Suppressor macrophage treated with lipopolysaccharide for 1 hour (primary cell): ENCODE measurements at places on chromosomes 1 and 21.

DNA sequence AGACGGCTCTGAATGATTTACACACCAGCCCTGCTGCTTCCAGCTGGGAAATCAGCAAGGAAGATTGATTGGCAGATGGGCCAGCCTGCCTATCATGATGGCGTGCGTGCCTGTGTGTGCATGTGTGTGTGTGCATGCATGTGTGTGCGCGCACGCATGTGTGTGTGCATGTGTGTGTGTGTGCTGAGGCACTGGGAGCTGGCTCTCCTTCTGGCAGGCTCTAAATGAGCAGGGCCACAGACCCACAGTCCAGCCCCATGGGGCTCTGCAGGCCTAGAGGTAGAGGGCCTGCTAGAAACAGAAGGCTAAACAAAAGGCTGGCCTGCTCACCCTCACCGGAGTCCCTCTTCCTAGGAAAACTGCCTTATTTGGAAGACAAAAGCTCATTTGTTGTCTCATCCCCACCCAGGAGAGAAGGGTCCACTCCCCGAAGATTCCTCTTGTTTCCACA, 6.0 kb downstream of the KLHDC8A start:
- DNase-seq, result no peak

DNA sequence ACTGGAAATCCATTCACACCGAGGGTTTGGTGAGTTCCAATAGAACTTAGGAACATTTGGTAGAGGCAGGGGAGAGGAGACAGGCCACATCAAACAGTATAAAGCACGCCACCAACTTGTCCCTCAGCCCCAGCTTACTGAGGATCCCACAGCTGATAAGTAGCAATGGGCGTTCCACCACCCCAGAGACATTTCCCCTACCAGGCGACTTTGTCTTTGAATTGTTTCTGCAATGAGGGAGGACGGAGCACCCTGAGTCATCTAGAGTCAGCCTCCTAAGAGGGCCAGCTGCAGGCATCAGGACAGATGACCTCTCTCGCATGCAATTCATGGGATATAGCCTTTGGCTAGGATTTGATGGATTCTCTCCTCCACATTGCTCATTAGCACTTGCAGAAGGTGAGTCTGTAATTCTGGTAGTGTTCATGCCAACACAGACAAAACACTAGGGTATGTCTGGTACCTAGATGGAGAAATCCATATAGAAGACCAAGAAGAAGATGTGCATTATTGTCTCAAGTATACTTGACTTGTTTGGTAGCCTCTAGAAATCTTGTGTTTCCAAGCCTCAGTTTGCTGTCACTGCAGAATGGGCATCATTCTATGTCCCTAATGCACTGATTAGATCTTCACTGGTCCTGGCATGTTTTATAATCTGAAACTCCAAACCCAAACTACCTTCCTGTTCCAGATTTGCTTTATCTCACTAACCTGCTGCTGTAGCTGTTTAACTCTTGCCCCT, 69.0 kb downstream of the RRAGC start:
- DNase-seq, result no peak

GRCh38 chr1:97139512-97139911, 417.9 kb downstream of the PTBP2 start:
- no peak for DNase-seq

GRCh38 chr1:89912073-89912472, 82.8 kb upstream of the ZNF326 start:
- no peak for DNase-seq

- DNase-seq, result peak; percentile 57
Measured at GRCh38 chr1:108829498-108829916, 27.4 kb downstream of the AKNAD1 start.
